ENCODE measurements at places on chromosomes 2 and 18.

- no peak for DNase-seq
These were observed 133.6 kb downstream of the ALK start for GRCh38 chr2:29787473-29788465.

GRCh38 chr2:42944779-42945415 lies 152.5 kb upstream of the HAAO start:
- DNase-seq: no peak

- no peak for DNase-seq
These were observed 30.9 kb upstream of the SULT1C4 start for GRCh38 chr2:108346827-108347226.

DNA sequence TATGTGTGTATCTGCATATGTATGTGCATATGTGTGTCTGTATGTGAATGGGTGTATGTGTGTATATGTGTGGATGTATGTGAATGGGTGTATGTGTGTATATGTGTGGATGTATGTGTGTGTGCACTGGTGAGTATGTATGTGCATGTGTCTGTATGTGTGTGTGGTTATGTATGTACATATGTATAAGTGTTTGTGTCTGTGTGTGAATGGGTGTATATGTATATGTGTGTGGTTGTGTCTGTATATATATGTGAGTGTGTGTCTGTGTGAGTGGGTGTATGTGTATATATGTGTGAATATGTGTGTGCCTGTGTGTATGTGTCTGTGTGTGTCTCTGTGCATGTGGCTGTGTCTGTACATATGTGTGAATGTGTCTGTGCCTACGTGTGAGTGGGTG lies 748.4 kb upstream of the HS6ST1 start:
- DNase-seq: no peak
